Stimulated activated CD4-positive, alpha-beta T cell treated with anti-CD3 and anti-CD28 coated beads, TNF-alpha, amount 100 ng/mL, for 1 hour (primary cell): ENCODE measurements at places on chromosomes 2 and 18.

DNA sequence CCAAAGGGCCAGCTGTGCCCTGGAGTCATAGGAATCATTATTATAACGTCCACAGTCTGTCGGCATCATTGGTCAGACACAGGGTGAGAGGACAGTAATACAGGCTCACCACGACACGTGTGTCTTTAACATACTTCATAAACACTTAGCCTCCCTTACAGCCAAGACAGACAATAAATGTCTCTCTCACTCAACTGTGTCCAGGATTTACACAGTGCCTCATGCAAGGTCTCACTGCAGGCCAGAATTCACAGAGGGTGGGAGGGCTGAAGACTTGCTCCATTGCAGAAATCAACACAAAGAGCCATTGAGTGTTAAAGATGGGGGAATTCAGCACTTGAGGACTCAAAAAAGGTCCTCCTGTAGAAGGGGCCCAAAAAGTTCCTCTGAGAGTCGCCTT, 210.5 kb downstream of the BCL2 start:
- no peak for DNase-seq

DNA sequence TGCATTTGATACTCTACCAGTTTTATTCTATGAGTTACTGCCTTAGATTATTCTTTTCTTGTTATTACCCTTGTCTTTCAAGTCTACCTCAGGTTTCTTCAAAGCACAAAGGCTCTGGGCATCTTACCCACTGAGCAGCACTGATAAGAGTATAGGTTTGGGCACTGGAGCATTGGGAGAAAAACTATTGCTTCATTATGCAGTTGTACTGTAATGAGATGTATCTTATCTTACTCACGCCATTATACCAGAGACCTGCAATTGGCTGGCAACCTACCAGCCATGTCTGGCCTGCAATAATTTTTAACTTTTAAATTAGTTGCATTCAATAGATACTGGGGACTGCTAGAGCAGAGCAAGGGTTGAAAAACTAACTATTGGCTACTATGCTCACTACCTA, 18.9 kb upstream of the SRBD1 start:
- no peak for DNase-seq

DNA sequence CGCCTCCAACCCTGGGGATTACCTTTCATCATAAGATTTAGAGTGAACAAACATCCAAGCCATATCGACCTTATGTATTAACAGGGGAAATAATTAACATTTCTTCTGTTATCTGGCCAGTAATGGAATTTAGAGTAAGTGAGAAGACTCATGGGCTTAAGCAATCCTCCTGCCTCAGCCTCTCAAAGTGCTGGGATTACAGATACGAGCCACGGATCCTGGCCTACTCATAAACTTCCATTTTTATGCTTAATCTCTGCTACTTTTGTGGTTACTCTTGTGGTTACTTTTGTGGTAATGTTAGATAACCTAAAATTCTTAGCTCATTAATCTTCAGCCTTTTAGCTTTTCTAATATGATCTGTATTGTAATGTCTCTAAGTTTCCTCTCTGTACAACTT, 159.3 kb upstream of the SLC8A1 start:
- DNase-seq: no peak

GRCh38 chr2:151009437-151010175, 252.1 kb downstream of the RBM43 start:
- DNase-seq: no peak

DNA sequence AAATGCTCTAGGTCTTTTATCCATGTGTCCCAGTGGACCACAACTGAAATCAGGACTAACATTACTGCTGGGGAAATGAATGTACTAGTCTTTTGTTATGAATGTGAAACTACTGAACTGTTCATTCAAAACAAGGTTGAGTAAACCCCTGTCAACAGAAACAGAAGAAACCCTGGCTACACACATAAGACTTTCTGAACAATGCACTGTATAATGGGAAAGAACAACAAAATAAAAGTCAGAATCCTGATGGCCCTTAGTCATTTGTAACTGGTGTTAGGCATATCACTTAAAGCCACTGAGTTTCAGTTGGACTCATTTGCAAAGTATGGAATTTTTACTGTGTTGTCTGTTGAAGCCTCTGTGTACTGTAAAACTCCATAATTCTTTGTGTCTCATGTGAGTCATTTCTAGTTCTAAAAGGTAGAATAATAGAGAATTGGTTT, 77.0 kb upstream of the UBXN4 start:
- DNase-seq: no peak

DNA sequence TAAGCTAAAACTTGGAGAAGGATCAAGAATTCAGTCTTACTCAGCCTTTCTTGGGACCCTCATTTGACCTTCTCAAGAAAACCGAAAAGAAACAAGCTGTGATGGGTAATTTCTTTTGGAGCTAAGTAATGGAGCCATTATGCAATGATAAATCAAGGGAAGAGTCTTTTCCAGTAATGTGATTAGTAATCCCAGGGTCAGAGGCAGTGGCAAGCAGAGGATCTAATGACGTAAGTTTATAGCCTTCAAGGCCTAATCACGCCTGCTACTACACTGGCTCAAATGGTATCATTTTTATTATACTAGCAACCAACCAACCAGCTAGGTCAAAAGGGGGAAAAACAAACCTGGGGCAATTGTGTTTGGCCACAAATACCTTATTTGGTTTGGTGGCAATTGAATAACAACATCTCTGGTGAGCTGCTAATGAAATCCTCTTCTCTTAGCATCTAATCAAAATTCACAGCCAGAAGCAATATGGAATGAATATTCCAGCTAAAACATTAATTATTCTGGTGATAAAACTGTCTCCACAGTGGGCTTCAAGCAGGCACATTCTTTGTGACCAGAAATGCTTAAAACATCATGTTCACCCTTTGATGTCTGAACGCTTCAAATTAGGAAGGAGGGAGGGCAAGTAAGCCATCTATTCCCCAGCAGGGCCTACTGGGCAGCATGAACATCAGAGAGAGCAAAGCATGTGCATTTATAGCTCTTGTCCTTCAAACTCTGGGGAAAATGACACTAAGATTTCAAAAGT, 114.9 kb upstream of the SULT1C3 start:
- DNase-seq: no peak
